AG04450 (cell line): ENCODE measurements at places on chromosomes 1 and 21.

DNA sequence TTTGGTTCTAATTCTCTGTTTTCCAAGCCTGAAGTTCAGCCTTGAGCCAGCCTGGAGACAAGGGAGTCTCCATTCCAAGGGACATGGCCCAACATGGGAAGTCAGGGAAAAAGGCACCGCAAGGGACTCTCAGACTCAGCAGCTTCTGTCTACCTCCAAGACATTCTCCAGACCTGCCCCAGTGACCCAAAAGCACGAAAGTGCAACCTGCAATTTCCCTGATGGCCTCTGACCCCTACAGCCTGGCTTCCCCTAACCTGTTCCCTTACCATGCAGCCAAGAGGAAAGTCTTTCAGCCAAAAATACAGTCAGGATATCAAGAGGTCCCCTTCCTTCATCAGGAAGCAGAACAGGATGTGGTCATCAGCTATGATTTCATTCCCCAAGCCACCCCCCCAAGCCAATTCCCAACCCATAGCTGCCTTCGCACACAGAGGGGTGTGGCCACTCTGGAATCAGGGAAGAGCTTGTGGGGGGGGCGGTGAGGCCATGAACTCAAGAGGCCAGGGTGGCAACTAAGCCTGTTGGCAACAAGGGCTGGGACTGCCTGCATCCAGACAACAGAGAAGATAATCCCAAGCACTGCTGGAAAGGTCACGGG lies 59.2 kb downstream of the TIAM1 start:
- DNase-seq, result no peak

GRCh38 chr1:10419351-10419750 lies 10.9 kb upstream of the CENPS start:
- DNase-seq, result no peak

- no peak for DNase-seq
These were observed 74.3 kb upstream of the RUNX3 start for GRCh38 chr1:25004355-25004754.

GRCh38 chr1:52723260-52723659 lies 3.0 kb upstream of the ZYG11B start:
- no peak for DNase-seq

DNA sequence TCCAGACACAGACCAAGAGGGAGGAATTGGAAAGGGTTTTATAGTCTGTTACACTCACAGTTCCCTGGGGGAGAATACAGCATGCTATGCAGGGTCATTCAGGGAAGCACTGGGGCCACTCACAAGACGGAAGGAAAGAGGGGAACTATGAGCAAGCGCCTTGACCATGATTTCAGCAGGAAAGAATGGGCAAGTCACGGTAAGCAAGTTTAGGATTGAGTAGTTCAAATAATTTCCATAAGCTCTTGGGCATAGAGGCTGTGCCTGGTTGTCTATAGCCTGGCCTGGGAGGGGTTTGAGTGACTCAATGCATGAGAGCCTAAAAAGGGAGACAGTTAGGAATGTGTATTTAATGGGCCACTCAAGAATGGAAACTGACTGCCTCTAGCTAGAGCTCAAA lies 176.7 kb downstream of the TTLL7 start:
- DNase-seq, result no peak

GRCh38 chr1:37153116-37154100 lies 119.1 kb upstream of the GRIK3 start:
- no peak for DNase-seq

- DNase-seq, result no peak
These were observed 108.5 kb downstream of the NIBAN1 start for GRCh38 chr1:184865831-184866230.

DNA sequence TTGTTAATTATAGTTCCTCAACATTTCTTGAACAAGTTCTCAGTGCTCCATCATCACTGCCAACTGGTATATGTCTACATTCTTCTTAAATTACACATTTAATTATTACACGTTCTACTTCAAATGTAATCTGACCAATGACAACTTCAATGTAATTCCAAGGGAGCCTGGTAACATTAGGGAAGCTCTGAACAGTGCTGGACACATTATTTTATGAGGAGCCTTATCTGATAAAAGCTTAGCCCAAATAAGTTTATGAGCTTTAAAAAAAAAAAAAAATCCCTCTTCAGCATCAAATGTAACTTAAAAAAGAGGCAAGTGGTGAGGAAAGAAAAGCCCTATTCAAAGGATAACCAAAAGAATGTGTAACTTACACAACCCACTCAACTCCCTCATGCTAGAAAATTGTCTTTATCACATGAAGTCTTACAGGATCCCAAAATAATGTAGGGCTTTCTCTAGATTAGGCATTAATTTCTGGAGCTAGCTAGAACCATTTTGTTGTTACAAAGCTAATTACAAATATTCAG lies 35.2 kb upstream of the ABCA4 start:
- no peak for DNase-seq

- DNase-seq, result no peak
These were observed 493.2 kb downstream of the PTPRC start for GRCh38 chr1:199132006-199132405.

DNA sequence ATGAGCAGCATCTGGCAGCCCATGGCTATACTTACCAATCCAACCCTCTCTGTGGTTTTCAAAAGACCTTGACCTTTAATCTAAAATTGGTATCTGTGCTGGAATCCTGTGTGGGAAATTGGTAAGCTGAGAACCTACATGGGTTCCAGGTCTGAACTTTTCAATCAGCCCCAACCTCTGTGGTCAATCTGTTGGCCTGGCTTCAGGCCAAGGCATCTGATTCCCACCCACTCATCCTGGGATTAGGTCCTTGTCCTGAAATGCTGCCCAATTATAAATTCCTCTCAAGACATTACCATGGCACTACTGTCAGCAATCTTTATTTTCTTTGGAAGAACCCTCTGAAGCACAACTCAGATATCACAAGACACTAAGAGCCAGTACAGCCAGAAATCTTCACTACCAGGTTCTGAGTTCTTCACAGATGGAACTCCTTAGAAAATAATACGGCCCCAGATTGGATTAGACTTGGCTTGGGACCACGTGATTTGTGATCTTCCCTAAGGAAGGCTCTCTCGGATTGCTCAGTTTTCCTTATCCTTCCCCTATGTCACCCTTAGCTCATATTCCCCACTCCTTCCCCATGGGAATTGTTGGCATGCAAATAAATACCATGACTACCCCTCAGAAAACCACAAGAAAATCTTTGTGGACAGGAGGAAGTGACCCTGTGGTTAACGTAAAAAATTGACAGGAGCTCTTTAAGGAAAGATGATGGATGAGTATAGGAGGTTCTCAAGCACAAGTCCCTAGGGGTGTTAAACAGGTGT lies 207.9 kb upstream of the ST6GALNAC5 start:
- no peak for DNase-seq

DNA sequence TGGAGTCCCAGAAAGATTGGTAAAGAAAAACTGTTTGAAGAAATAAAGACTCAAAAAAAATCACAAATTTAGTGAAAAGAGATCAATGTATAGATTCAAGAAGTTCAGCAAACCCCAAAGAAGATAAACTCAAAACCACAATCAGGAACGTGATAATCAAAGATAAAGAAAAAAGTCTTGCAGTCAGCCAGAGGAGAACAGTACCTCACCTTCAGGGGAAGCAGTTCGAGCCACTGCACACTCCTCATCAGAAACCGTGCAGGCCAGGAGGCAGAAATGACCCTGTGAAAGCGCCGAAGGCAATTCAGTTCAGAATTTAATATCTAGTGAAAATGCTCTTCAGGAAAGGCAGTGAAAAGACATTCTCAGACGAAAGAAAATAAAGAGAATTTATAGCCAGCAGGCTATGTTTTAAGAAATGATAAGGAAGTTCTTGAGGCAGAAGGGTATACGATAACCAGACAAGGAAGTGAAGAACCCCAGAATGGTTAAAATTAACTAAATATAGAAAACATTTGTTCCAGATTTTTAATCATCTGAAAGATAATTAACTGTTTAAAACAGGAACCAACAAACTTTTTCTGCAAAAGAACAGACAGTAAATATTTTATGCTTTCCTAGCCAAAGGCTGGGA lies 13.5 kb upstream of the SUMO3 start:
- DNase-seq, result no peak

GRCh38 chr1:15110128-15110866 lies 43.2 kb upstream of the TMEM51 start:
- no peak for DNase-seq

DNA sequence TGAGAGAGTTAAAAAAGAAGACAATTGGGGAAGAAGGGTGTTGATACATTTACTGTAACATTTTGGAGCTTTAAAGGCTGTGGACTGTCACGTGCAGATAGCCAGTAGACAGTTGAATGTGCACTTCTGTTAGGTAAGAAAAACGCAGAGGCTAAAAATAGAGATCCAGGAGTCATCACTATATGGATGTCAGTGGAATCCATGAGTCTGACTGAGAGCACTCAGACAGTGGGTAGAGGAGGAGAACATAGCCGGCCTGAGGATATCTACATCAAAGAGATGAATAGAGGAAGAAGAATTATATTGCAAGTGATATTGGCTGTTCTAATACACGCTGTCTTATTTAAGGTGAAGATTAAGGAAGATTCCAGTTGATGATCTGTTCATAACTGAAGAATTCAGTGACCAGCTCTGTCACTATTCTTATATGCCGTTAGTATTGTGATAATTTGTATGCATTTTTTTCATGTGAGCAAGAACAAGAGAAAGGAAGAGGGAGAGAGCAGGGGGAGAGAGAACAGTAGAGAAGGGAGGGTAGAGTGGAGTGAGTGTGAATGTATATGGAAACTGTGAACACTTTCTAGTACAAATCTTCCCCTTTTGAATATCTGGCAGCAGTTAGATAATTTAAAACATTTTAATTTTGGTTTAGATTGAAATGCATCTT lies 344.8 kb downstream of the CHRM3 start:
- DNase-seq, result no peak

DNA sequence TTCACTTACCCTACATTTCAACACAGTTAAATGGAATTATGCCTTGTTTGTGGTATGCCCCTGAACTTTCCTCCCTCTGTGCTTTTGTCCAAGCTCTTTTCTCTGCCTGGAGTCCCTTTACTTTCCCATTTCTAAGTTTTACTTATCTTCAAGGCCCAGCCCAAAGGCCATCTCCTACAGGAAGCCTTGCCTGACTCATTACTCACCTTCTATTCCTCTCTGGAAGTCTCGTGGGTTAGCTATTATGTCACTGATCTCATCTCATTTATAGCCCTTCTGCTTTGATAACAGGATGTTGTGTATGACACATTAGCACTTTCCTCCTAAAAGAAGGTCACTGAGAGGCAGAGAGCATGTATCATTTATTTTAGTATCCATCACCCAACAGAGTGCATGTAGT lies 78.8 kb upstream of the CD1D start:
- DNase-seq, result no peak

DNA sequence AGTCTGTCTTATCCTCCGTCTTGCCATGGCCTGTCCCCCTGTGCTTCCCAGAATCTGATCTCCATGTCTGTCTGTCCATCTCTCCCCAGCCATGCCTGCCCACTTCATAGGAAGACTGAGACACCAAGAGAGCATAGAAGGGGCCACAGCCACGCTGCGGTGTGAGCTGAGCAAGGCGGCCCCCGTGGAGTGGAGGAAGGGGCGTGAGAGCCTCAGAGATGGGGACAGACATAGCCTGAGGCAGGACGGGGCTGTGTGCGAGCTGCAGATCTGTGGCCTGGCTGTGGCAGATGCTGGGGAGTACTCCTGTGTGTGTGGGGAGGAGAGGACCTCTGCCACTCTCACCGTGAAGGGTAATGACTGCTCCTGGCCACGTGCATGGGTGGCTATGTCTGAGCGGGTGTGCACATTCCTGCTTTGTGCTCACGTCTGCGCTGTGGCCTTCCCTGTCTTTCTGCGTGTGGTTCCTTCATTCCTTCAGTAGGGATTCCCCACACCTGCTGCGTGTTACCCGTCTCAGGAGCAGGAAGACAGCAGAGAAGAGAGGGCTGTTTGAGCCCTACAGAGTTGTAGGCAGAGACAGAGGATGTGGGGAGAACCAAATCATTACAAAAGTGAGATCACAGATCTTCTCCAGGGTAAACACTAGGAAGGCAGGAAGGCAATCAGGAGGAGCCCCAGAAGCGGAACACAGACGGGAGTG lies 80.8 kb downstream of the OBSCN start:
- no peak for DNase-seq

- DNase-seq, result no peak
These were observed 12.9 kb upstream of the FTCD start for GRCh38 chr21:46168238-46168637.

DNA sequence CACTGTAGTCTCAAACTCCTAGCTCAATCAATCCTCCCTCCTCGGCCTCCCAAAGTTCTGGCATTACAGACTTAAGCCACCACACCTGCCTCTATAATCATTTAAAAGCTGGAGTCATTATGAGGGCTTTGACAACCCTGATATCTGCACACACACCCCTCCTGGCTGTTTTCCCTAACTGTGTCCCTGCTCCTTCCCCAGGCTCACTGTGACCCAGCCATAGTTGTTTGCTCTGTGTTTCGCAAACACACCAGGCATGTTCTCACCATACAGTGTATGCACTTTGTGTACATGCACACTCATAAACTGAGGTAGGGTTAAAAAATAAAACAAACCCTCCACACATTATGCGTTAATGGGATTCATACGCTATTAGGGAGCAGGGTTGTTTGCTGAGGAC lies 21.8 kb upstream of the IL20 start:
- DNase-seq, result no peak
